ENCODE measurements at places on chromosomes 2 and 18.

GRCh38 chr2:5983511-5984272, 291.5 kb downstream of the SOX11 start:
- DNase-seq: no peak

DNA sequence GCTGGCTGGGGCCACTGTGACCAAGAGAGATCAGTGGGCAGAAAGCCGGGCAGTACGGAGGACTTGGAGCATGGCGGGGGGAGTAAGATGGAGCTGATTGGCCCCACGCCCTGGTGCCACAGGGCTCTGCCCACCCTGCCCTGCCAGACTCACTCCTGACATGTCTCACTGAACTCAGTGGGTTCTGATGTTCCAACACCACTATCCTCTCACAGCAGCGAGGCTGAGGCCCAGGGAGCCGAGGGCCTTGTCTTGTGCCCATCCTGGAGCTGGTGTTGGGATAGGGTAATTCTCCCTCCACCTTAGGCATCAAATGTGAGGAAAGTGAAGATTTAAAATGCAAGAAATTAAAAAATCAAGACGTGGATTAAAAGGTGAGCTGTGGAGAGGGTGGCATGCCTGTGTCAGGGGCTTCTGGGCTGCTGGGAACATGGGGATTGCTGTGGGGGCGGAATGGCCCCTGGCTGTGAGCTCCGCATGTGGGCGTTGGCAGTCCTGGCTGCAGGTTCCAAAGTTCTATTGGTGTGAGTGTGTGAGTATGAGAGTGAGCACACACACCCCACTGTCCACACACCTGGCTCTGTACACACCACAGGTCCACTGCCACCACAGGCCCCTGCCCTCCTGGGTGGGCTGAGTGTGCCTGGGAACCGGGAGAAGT, 283.5 kb upstream of the HS6ST1 start:
- DNase-seq: no peak

GRCh38 chr18:49588171-49588570, 26.3 kb downstream of the LIPG start:
- DNase-seq: no peak

DNA sequence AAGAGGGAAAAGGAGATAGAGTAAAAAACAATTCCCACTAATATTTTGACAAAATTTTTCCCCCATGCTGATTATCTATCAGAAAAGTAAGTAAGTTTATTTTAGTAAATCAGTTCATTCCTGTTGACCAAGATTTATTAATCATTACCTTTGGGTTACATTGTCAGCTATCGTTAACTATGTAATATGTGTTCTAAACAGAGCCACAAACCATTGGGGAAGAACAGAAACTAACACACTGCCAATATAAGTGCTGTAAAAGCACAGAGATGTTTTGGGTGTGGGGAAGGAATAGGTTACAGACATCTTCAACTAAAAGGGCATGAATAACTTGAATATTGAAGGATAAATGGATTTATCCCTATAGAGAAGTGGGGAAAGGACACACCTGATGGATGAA, 42.5 kb upstream of the ACADL start:
- no peak for DNase-seq

DNA sequence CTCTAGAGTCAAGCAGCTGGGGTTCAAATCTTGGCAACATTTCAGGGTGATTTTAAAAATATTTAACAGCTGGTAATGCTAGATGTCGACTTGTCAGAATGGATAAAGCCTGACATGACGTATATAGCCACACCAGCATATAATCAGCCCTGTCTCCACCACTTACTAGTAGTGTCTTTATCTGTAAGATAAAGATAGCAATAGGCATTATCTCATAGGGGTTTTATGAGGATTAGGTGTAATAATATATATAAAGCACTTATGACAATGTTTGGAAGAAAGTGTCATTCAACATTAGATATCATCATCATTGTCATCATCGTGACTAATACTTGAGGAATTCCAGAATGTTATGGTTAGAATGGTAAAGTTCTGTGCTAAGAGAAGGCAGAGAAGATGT, 369.0 kb upstream of the CWC22 start:
- DNase-seq: no peak

GRCh38 chr18:28485918-28486317, 309.0 kb upstream of the CDH2 start:
- DNase-seq: no peak

DNA sequence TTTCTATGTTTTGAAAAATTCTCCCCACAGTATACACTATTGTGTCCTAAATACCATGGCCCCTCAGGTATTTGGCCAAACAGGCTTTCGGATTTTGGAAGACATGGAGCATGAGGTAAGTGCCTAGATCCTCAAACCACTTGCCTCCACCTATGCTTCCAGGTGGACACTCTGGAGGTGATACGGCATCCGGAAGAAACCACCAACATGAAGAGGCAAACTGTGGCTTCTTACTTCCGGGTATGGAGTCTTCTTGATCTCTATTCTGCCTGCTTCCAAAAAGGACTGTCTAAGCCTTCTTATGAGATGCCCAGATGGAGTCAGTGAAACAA, 252.0 kb upstream of the SP5 start:
- DNase-seq: no peak

DNA sequence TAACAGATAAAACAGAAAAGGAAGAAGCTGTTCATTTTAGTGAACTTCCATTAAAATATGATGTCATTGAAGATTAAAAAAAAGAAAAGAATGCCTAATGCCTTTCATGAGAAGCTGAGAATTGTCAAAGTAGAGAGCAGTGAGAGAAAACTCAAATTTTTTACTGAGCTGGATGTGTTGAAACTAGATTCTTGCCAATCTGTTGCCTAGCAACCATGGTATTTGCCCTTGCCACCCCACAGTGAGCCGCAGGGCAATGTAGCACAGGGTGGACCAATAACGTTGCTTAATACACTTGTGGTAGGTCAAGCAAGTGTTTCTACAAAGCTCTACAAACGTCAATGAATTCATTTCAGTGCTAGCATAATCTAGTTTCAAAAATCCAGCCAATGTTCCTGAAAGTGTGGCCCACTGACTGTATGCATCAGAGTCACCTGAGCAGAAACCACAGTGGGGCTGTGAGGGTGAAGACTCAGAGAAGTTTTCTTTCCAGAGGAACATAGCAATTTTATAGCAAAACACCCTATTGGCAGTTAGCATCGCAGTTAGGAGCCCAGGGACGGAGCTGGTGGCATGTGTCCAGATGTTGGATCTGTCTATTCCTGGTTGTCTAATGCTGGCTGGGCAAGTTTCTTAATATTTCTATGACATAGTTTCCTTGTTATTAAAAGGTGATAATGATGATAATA, 132.2 kb downstream of the DOCK10 start:
- DNase-seq: peak; percentile 59

DNA sequence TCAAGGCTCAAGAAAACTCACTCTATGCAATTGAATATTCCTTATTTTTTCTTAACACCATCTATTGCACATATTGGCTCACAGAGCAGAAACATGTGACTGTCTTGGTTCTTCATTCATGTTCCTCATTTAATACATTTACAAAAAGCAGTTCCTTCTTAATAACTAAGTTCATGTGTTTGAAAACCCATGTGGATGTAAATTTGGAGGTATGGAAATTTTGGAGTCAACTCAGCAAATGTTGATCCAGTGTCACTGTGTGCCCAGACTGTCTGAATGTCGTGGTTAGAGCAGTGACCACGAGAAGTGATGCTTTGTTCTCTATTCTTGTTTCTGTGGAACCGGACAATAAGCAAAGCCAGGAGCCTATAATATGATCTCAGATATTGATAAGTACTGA, 299.1 kb downstream of the SETBP1 start:
- DNase-seq: no peak

GRCh38 chr2:32963941-32964340, 17.2 kb downstream of the LTBP1 start:
- no peak for DNase-seq

- no peak for DNase-seq
Measured at GRCh38 chr2:115161771-115162493, 719.5 kb downstream of the DPP10 start.

- DNase-seq: no peak
Measured at GRCh38 chr2:159030674-159031380, 62.4 kb downstream of the TANC1 start.
